ENCODE measurements at places on chromosomes 3 and 15.

GRCh38 chr3:42037318-42037945 lies 53.7 kb upstream of the TRAK1 start:
- no peak for DNase-seq

DNA sequence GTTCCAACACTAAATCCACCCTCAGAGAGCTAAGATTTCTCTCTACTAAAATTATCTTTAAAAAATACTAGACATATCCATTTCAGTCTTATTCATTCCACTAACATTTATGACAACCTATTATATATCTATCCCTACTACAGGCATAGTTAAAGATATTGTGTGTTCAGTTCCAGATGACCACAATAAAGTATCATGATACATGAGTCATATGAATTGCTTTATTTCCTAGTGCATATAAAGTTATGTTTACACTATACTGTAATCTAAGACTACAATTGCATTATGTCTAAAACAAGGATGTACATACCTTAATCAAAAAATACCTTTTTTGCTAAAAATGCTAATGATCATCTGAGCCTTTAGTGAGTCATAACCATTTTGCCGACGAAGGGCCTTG lies 19.4 kb downstream of the SHOX2 start:
- DNase-seq: no peak

- DNase-seq: no peak
Measured at GRCh38 chr3:47008234-47008796, 28.8 kb downstream of the NBEAL2 start.

DNA sequence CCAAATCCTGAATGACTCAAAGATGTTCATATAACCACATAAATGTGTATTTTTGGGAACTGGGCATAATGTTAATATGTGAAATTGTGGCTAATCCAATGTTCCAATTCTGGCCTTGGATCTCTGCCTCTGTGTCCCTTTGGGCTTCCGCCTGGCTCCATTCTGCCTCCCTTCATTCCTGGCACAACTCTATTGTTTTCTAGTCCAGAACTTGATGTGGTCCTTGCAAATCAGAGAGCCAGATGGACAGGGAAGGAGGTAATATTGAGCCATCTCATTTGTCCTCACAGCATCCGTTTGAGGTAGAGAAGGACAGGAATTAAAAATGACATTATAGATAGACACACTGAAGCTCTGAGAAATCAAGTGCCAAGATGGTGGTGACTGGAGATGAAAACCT lies 355.7 kb upstream of the TBL1XR1 start:
- no peak for DNase-seq

DNA sequence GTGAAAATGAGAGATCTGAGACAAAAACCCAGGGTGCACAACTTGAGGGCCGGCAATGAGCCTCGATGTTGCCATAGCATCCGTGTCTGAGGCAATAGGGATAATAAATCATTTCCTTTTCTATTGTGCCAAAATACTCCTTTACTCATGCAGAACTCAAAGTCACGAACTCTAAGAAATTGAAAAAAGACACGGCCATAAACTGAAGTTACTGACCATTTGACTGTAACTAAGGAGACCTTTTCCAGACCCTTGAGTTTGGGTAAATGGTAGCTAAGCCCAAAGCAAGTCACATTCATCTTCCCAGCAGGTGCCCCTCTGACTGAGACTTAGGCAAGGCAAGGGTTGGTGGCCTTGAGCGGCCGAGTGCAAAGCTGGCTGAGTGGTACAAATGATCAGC lies 141.2 kb upstream of the SLCO3A1 start:
- DNase-seq: no peak

DNA sequence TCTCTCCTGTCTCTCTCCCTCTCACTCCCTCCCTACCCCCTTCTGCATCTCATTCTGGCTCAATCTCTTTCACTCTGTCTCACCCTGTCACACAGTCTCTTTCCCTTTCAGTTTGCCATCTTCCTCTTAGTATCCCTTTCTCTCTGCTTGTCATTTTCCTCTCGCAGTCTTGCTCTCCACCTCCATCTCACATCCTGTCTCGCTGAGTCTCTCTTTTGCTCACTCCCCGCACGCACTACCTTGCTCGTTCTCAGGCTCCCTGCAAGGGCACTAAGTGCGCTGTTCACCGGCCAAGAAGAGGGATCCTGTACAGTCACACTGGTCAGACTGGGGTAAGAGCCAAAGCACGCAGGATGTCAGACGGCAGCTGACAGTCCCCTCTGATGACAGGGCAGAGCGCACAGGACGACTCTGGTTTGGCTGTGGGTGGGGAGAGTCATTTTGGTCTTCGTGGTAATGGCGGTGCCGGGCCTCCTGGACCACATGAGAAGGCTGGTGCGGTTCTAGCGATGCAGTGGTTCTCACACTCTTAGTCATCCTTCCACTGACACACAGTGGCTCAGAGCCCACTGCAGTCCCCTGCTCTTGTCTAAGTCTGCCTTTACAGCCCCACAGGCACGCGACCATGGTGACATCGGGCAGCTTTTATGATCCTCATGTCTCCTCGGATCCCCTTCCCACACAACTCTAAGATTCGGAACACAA lies 356.8 kb downstream of the FOXP1 start:
- DNase-seq: no peak

DNA sequence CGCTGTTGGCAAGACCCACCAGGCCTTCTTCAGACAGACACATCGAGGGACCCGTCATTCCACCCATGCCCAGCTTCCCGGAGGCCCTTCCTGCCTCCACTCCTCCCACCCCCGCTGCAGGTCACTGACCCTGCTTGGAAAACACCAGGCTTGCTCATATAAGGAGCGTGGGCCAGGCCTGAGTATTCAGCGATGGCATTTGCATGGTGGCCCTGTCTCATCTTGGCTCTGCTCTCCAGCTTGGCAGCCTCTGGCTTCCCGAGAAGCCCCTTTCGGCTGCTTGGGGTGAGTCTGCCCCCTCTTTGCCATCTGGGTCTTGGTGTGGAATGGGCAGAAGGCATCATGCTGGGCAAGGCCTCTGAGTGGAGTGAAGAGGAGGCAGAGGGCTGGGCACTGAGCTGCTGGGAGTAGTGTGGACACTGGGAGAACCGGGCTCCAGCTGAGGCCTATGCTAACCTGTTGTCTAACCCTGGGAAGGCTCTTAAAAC lies at the start of gene ITIH3:
ITIH3 (plus strand) TSS at position 185 of the 488 bp plus-strand sequence; CDS start at position 193, 8 bp downstream.
- DNase-seq: no peak

DNA sequence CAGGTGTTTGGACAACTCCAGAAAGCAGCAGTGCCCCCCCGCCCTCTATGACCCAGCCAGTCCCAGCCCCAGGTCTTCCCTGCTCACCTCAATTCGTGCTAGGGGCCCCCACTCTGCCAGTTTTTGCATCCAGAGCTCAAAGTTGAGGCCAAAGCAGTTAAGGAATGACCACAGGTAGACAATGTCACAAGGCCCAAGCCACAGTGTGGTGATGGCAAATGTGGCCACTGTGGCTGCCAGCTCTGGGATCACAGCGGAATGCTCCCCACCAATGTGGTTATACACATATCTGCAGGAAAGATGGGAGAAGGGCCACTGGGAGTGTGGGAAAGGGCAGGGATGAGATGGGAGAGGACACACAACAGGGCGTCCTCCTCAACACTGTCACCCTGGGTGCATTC lies 8.2 kb downstream of the KLHL40 start:
- DNase-seq: no peak

- no peak for DNase-seq
Measured at GRCh38 chr3:38722781-38723568, 73.5 kb upstream of the SCN5A start.

DNA sequence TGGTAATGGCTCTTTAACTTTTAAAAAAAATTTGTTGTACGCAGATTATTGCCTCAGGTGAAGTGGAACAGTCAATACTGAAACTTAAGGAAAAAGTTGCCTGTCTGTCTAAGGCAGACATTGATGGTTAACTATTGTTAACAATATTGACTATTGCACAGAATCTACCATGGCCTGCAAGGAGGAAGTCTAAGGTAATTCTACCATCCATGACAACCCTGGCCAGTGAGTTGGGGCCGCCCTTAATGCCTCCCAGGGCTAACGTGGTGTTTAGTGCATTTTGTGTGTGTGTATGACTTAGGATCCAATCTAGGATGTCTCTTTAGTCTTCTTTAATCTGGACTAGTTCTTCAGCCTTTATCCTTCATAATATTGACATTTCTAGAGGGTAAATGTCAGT lies 2.1 kb upstream of the CPB1 start:
- no peak for DNase-seq

- DNase-seq: no peak
Measured at GRCh38 chr15:57307527-57308169, 68.7 kb upstream of the CGNL1 start.

DNA sequence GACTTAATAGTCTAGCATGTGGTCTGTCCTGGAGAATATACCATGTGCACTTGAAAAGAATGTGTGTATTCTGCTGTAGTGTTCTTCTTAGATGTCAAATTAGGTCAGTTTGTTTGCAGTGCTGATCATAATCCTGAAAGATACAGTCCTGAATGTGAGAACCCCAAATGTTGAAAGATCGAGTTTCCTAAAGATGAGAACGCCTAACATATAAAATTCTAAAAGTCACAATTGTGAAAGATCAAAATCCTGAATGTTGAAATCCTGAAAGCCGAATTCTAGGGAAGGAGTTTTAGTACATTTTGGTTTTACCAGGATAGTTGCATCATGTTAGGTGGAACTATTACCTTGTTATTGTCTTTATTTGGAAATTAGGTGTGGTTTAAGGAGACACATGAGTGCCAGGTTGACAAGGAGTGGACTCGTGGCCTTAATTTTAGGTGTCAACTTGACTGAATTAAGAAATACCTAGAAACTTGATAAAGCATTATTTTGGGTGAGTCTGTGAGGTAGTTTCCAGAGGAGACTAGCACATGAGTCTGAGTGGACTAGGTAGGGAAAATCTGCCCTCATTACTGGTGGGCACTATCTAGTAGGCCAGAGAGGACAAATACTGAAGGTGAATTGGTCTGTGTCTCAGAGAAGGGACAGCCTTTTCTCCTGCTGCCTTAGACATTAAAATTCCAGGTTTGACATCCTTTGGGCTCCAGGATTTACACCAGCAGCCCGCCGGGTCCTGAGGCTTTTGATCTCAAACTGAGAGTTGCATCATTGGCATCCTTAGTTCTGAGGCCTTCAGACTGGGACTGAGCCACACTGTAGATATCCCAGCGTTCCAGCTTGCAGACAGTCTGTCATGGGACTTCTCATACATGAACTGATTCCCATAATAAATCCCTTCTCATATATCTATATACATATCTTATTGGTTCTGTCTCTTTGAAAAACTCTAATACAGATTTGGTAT lies 77.1 kb downstream of the LRRC28 start:
- no peak for DNase-seq

GRCh38 chr3:9401986-9402385 lies 4.6 kb downstream of the SETD5 start:
- no peak for DNase-seq

DNA sequence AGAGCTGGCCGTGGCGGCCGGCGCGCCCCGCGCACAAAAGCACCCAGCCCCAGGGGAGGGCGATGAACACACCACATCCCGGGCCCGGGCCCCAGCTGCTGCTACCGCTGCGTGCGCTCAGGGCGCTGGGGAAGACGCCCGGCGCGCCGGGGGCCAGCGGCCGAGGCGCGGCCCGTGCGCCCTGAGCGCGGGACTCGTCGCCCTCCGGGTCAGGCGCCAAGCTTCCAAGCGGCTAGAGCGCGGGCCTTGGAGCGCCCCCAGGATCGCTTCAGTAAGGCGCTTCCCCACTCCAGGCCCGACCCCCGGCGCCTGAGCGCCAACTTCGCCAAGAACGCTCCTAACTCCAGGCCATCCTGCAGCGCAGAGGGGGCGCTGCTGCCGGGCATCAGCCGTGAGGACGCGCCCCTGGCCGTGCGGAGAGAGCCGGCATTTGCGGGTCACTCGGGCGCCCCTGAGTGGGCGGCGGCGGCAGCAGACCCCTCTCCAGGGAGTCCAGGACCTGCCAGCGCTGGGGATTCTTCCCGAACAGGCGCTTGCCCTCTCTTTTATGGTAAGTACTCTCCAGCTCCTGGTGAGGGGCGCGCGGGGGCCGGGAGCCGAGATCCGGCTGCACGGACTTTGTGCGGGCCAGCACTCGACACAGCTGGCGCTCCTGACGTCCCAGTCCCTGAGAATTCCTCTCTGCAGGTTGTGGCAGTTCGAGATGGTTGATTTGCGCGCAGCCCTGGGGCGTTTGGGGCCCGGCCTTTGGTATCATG lies 475 bp downstream of the SPSB4 start:
- DNase-seq: no peak

DNA sequence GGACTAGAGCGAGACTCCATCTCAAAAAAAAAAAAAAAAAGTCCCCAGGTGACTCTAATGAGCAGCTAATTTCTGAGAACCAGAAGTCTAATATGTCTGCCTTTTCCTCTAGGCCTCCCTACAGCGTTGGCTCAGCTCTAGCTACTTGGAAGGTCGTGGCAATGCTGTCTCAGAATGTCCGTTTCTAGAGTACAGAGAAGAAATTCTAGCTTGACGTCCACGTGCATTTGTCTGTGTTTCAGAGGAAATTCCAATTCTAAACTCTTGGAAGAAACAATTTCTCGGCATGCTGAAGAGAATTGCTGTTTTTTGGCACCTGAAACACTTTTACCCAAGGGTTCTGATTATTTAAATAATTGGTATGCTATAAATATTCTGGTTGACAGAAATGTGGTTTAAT lies 78.8 kb downstream of the SOX2 start:
- DNase-seq: no peak

DNA sequence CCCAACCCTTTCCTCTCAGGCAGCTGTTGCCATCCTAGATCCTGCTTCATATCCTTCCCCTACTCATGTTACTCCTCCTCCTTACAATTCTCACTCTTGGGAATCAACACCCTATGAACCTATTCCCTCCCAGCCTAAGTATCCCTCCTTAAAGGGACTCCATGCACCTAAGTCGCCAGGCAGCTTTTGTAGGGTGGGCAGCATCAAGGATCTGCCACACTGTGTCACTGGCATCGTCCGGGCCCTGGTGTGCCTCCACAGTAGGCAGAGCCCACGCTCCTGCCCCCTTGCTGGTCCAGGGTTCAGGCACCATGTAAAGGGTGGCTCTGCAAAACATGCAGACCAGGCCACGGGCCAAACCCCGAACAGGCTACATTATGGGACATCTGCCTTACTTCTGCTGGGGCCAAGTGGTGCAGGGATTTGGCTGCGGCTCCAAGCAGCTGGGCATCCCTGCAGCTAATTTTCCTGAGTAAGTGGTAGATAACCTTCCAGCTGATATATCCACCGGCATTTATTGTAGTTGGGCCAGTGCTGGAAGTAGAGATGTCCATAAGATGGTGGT lies 53.4 kb downstream of the GSK3B start:
- no peak for DNase-seq

DNA sequence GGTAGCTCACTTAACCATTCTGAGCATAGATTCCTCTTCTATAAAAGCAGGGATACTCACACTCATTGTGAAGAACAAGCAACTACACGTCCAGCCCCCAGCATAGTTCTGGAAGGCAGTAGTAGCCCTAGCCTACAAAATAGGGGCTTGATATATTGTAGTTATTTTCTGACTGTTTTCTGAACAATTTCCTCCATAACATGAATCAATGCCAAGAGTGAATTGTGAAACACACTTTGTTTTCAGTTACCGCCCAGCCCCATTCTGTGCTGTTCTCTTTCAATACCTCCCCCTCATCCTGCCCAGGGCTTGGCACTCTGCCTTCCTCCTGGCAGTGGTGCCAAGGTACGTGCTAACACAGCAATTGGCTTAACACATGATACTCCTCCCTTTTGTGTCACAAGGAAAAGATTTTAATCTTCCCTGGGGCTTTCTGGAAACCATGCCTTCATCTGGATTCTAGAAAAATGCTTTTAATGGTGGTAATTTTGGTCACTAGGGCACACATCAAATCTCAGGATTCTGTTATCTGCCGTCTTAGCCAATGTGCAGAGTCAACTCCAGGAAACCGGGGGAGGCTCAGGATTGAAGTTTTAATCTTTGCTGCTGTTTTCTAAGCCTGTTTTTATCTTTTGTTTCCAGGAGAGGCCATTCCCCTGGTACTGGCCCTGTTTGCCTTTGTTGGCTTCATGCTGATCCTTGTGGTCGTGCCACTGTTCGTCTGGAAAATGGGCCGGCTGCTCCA lies 37.2 kb downstream of the IL20RB start:
- DNase-seq: peak; percentile 26

Measured in amygdala (tissue), 56 donors.